Testis (tissue), 5 donors: ENCODE measurements at places on chromosomes 11 and 22. TPM values are rescaled to one million over a fixed set of nuclear protein-coding genes. Genes with fewer than 3 reads are reported as not detected.
A peak's percentile ranks its signal among the peaks of the same experiment; 100 is the strongest.

DNA sequence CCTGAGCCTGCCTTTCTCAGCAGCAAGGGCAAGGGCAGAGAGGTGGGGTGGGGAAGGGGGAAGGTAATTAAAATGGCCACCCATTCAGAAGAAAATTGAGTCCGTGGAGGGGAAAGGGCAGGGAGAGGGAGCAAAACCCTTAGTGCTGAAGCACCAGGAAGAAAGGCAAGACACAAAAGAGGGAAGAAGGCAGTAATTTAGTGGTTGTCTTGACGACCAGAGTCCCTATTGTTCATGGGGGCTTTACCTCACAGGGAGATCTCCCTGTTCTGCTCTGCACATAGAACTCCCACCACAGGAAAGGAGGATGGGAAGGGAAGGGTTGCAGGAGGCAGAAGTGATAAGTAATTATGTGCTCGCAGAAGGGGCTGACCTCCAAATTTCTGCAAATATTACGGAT, 23.4 kb downstream of the SNX19 start:
- DNase-seq = no peak

DNA sequence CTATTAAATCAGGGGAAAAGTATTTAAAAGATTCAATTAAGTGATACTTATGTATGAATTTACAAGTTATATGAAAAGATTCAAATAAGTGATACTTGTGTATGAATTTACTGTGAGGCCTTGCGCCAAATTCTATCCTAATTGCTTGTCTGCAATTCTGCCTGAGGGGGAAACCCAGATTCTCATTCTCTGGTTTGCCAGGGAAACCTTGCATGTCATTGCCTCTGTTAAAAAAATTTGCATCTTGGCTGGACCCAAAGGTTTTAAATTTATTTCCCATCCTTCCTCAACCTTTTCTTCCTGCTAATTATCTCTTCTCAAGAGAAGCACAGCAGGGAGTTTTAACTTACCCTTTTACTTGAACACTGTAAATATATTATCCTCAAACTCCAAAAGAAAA, 13.8 kb downstream of the OLFML1 start:
- DNase-seq = no peak

- DNase-seq = no peak
Observed at GRCh38 chr11:71453918-71454304, 908 bp downstream of the NADSYN1 start.

GRCh38 chr11:114522818-114523217, 36.9 kb downstream of the NXPE1 start:
- DNase-seq = no peak

- no peak for DNase-seq
Observed at GRCh38 chr11:28619846-28620540, 511.8 kb downstream of the METTL15 start.

DNA sequence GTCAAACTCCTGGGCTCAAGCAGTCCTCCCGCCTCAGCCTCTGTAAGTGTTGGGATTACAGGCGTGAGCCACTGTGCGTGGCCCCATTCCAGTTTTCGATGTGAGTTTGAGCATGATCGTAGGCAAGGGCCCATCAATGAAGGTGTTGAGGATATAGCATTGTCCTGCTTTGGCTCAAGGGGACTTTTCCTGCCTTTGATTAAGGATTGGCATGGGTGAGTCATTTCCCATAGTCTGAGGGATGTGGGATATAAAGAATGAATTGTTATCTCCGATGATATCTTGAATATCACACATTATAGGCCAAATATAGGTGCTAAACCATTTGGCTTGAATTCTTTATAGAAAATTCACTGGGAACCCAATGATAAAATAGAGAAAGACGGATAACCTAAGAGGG, 30.4 kb downstream of the STIM1 start:
- no peak for DNase-seq

DNA sequence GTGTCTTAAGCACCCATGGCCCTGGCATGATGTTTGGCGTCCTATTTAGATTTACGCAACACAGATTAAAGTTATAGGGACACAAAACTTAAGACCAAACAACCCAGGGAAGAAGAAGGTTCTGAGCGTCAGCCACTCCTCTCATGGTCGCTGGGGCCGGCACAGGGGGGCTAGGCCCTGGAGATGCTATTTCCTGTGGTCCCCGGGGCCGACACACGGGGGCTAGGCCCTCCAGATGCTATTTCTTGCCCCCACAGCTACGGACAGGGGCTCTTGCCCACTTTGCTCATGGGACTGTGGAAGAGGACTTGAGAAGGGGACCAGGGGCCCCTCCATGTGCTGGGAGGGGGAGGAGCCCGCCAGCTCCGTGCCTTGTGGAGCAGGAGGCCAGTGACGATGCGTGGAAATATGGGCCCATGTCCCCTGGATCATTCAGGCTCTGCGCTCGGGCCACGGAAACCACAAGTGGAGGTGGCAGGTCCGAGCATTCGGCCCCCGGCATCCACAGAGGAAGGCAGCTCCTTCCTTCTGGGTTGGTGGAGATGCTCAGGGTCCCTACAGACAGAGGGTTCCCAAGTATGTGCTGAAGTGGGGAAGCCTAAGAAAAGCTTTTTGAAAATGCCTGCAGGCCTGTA, 711.1 kb downstream of the BRD1 start:
- no peak for DNase-seq

DNA sequence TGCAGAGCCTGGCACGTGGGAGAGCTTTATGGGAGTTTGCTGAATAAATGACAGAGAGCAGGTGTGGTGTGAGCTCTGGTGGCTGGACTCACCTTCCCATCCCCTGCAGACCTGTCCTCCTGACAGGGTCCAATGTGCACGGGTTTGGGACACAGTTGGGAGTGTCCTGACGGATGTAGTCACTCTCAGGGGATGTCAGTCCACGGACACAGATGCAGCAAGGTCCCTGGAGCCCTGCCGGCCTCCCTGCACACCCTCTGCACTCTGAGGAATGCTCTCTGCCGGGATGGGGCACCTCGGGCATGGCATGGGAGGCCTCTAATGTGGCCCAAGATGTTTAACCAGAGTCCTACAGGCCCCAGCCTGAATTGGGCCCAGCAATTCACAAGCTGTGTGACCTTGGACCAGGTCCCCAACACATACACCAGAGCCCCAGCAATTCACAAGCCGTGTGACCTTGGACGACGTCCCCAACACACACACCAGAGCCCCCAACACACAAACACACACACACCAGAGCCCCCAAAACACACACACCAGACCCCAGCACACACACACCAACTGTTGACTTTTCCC, 30.0 kb upstream of the RFPL3 start:
- DNase-seq = peak; percentile 7

GRCh38 chr11:60193687-60194433, 11.0 kb upstream of the MS4A6A start:
- DNase-seq = peak; percentile 89

GRCh38 chr11:33869481-33870422, 22.1 kb downstream of the LMO2 start:
- no peak for DNase-seq

GRCh38 chr11:8683115-8683807, 669 bp downstream of the RPL27A start:
- no peak for DNase-seq

APOA5 gene
- total RNA-seq = 0.24 TPM

MGAT3 gene
- total RNA-seq = 4.6 TPM

TRIM6 gene
- 9.1 TPM for total RNA-seq

ABCG4 gene
- total RNA-seq = 3.9 TPM
